ENCODE measurements at places on chromosomes 5 and 9.

- DNase-seq, result no peak
Measured at GRCh38 chr5:1733369-1733768, 66.3 kb downstream of the MRPL36 start.

DNA sequence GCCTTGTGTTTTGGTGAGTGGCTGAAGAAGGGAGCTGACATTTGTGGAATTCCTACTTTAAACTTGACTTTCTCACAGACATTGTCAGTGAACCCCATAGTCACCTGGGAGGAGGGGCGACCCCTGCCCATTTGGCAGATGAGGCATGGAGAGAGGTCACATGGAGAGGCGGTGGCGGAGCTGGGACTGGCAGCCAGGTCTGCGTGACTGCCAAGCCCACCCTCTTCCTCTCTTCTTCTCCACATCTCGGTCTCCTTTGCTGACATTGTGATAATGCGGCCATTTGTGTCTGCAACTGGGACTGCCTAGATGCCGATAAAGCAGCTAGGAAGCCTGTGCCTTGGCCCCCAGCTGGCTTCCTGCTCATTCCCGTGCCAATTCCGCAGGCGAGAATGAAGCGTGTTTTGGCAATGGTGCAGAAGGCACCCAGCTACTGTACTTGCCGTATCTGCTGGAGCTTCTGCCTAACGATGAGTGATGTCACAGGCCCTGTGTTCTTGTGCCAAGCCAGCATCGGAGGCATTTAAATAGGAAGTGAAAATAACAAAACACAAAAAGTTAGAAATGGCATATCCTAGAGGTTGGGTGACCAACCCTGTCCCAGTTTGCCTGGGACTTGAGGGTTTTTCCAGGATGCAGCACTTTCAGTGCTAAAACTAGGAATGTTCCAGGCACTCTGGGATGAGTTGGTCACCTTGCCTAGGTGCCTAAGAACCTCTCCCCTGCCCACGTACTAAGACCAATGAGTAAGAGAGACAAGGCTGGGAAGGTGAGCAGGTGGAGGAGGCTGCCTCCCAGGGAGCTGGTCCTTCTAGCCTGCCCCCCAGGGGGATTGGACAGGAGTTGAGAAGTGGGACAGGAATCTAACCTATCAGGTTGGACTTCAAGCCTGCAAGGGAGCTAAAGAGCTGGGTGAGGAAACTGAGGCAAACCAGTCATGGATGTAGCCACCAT is 23.6 kb downstream of the OLFML2A start:
- DNase-seq, result no peak

DNA sequence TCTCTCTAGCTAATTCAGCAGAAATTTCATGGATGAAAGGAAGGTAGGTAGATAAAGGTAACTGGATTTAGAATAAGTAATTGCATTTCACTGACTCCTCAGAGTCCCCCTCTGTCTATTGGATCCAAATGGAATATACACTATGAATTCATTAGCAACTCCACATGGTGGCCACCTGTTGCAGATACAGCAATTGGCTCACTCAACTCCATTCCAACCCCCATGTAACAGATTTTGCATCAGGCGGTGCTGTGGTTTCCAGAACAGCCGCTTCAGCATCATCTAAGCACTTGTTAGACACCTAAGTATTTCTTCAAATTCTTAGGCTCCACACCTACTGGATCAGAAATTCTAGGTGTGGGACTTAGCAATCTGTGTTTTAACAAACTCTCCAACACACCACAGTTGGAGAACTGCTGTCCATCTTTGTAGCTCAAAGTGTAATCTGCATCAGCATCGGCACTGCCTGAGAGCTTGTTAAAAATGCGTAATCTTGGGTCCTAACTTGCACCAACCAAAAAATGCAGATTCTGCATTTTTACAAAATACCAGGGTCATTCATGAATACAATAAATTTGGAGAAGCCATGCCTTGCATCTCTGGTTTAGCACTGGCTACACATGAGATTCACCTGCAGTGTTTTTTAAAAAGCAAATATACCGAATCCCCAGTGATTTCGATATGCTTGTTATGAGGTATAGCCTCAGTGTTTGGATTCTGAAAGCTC is 413.8 kb upstream of the CD180 start:
- DNase-seq, result no peak

DNA sequence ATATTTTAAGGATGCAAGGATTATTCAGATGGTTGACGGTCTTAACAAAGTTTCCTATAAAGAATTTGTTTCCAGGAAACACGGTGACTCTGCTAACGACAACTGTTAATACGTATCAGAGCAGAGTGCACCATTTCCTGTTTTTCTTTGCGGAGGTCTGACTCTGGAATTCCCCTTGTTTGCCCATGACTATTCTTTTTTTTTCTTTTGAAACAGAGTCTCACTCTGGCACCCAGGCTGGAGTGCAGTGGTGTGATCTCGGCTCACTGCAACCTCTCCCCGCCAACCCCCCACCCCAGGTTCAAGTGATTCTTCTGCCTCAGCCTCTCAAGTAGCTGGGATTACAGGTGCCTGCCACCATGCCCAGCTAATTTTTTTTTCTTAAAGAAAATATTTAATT is 115.9 kb downstream of the CDC42SE2 start:
- peak; percentile 55 for DNase-seq

DNA sequence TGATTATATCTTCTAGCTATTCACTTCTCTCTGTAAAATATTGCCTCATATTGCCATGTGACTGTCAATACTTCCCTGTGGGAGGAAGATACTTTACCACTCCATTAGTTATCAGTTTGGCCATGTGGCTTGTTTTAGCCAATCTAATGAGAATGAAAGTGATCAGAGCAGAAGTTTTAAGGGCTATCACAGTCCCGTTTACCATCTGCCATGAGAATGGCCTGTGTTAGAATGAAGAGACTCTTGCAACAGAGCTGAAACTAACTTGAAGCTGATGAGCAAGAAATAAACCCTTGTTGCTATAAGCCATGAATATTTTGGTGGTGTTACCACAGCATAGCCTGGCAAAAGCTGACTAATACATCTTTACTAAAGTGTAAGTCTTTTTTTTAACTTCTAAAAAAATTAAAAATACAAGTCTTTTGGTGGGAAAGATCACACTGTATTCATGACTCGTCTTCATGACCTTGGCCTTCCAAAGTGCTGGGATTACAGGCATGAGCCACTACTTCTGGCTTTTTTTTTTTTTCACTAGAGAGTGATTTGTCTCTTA is 68.0 kb upstream of the CTNNA1 start:
- no peak for DNase-seq

DNA sequence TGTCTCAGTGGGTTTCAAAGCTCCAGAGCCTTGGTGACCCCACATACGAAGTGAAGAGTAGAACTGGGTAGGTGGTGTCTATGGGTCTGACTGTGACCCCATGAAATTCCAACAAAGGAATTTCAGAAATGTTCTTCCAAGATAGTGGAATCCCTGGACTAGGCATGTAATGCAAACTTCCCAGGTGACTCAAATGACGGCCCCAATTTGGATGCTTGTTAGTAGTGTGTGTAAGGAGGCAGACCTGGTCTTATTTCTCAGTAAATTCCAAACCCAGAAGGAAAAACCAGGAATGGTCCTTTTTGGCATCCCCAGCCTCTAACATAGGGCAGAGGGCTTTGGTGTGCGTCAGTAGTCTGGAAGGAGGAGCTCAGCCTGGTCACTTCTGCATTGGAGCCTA is 43.6 kb upstream of the ABCA1 start:
- no peak for DNase-seq

Measured in activated effector memory CD4-positive, alpha-beta T cell treated with Interleukin-2 at 50 U/mL for 16 hours (primary cell).